ENCODE measurements at places on chromosomes 3 and 15. TPM values are rescaled to one million over a fixed set of nuclear protein-coding genes. Genes with fewer than 3 reads are reported as not detected.

Gene MOBP
- total RNA-seq = not detected

Gene GAP43
- total RNA-seq = not detected

Gene P4HTM
- 24.3 TPM for total RNA-seq

Gene LINGO1
- not detected for total RNA-seq

Gene CCR1
- total RNA-seq = not detected

Gene INKA1
- total RNA-seq = 0.30 TPM

Gene TUSC7
- not detected for total RNA-seq

Gene MLF1
- 1.2 TPM for total RNA-seq

Gene NR2E3
- not detected for total RNA-seq

Gene CYP1A2
- not detected for total RNA-seq

Gene AGTR1
- not detected for total RNA-seq

Gene DPPA2
- total RNA-seq = not detected

Gene CPN2
- not detected for total RNA-seq

Gene FGF7
- not detected for total RNA-seq

Gene RHCG
- not detected for total RNA-seq

Gene ATP8B4
- total RNA-seq = 10.4 TPM

Gene SI
- not detected for total RNA-seq

Gene MUC13
- total RNA-seq = not detected

Gene ADGRG7
- not detected for total RNA-seq

Gene CADPS
- not detected for total RNA-seq

Gene KBTBD13
- not detected for total RNA-seq

Gene DET1
- total RNA-seq = 1.3 TPM

Gene MORC1
- total RNA-seq = not detected

Gene GP9
- total RNA-seq = not detected

Gene TTLL13
- total RNA-seq = 0.49 TPM

Gene WDR93
- total RNA-seq = not detected

Gene CA12
- not detected for total RNA-seq

Gene RTP4
- 3.6 TPM for total RNA-seq

Gene FAM162A
- total RNA-seq = 194 TPM

Gene HRH1
- total RNA-seq = 1.6 TPM

Gene CCDC80
- total RNA-seq = 0.47 TPM

Gene SPINT1
- total RNA-seq = 6.9 TPM

Gene IGDCC3
- not detected for total RNA-seq

Gene ATP10A
- total RNA-seq = 44.6 TPM

Gene LHFPL4
- not detected for total RNA-seq

Gene CLASP2
- 42.8 TPM for total RNA-seq

Gene ARPP21
- not detected for total RNA-seq

Gene CAV3
- not detected for total RNA-seq

Gene MITF
- 0.23 TPM for total RNA-seq

Measured in activated naive CD4-positive, alpha-beta T cell treated with anti-CD3 and anti-CD28 coated beads, Interleukin-2, amount 50 U/mL, for 72 hours (primary cell).